Pancreas (tissue), 10 donors: ENCODE measurements at places on chromosomes 5 and 9. TPM values are rescaled to one million over a fixed set of nuclear protein-coding genes. Genes with fewer than 3 reads are reported as not detected.

DNA sequence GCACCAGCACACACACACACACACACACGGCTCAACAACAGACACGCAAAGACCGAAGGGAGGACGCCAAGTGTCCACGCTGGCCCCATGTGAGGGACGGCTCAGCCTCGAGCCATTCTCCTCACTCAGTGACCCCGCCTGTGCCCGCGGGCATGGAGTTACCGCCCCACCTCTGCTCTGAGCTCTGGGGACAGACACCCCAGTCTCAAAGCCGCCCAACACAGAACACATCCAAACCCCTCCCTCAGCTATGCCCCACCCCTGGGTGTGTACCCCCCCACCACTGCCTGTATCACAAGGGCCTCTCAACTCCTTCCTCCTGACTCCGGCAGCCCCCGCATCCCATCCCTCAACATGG, 81.2 kb downstream of the CAMSAP1 start:
- no peaks in the 10 kb centered on the region for H3K36me3 ChIP-seq
- no peak overlapping the region for H3K27ac ChIP-seq
- no peaks in the 10 kb centered on the region for H3K27me3 ChIP-seq
- DNase-seq: no peak
- no peaks in the 10 kb centered on the region for H3K4me1 ChIP-seq
- H3K4me3 ChIP-seq: no peak overlapping the region

ACSL6 gene
- 1.1 TPM for total RNA-seq

GMCL2 gene
- total RNA-seq: not detected

DPYSL3 gene
- 5.2 TPM for total RNA-seq

DNA sequence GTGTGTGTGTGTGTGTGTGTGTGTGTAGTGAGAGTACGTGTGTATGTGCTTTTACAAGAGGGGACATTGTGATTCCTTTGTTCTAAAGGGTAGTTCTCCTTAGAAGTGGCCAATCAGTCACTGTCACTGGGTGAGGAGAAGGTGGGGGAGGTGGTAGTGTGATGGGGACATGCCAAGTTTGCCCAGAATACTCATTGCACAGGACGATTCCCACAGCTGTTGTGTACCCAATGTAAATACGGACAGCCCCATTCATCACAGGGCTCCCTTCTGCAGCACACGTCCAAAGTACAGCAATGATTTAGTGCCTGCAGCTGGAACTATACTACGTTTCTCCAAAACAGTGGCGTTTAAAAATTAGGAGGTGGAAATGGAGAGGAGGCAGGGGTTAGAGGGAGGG, 287.8 kb downstream of the TLR4 start:
- no peaks in the 10 kb centered on the region for H3K27me3 ChIP-seq
- no peaks in the 10 kb centered on the region for H3K4me1 ChIP-seq
- H3K4me3 ChIP-seq: no peak overlapping the region
- H3K36me3 ChIP-seq: no peaks in the 10 kb centered on the region
- H3K27ac ChIP-seq: no peak overlapping the region
